T-helper 17 cell (primary cell): ENCODE measurements at places on chromosomes 12 and 14. TPM values are rescaled to one million over a fixed set of nuclear protein-coding genes. Genes with fewer than 3 reads are reported as not detected.
A peak's percentile ranks its signal among the peaks of the same experiment; 100 is the strongest.

The TRAF3 gene
- 47.8 TPM for total RNA-seq

GRCh38 chr12:38316391-38317129 is at the start of gene ALG10B:
ALG10B (plus strand) TSS chr12:38316774; CDS start chr12:38316894, 120 bp downstream.
- H3K4me1 ChIP-seq, result peaks cover 17% of the 10 kb centered on the region
- peak within 1 kb of the TSS; percentile 93 for H3K4me3 ChIP-seq
- peak within 1 kb of the TSS; percentile 93 for H3K27ac ChIP-seq

DNA sequence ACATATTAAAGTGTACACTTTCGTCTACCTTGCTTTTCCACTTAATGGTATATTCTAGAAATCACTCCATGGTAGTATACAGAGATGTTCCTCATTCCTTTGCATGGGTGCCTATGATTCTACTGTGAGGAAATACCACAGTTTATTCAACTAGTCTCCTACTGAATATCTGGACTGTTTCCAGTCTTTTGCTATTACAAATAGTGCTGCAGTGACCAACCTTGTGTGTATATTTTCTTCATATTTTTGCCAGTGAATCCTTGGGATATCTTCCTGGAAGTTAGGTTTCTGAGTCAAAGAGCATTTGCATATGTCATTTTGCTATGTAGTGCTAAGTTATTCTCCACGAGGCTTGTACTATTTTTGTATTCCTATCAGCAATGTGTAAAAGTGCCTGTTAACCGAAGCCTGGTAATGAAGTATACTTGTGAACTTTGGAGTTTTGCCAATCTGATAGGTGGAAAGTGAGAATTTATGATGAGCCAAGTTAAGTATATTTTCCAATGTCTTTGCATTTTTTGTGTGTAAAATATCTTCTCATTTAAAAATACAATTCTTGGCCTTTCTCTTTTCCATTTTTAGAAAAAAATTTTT is 31.3 kb upstream of the TMEM263 start:
- no peak overlapping the region for H3K27ac ChIP-seq
- peaks cover 6% of the 10 kb centered on the region for H3K4me1 ChIP-seq
- no peak for DNase-seq

- H3K36me3 ChIP-seq, result no peaks in the 10 kb centered on the region
- DNase-seq, result no peak
- no peak overlapping the region for H3K4me3 ChIP-seq
- no peaks in the 10 kb centered on the region for H3K4me1 ChIP-seq
- peaks cover 5% of the 10 kb centered on the region for H3K27me3 ChIP-seq
These were observed 1202.3 kb downstream of the BCL11B start for GRCh38 chr14:98069712-98070171.
